ENCODE measurements at places on chromosomes 6 and 20.

GRCh38 chr20:62835931-62836861 is 19.3 kb downstream of the COL9A3 start:
- no peak for DNase-seq

- DNase-seq = no peak
These were observed 111.2 kb downstream of the TAF4 start for GRCh38 chr20:61954276-61955021.

- DNase-seq = no peak
These were observed 447.7 kb downstream of the PHF3 start for GRCh38 chr6:64083261-64083660.

DNA sequence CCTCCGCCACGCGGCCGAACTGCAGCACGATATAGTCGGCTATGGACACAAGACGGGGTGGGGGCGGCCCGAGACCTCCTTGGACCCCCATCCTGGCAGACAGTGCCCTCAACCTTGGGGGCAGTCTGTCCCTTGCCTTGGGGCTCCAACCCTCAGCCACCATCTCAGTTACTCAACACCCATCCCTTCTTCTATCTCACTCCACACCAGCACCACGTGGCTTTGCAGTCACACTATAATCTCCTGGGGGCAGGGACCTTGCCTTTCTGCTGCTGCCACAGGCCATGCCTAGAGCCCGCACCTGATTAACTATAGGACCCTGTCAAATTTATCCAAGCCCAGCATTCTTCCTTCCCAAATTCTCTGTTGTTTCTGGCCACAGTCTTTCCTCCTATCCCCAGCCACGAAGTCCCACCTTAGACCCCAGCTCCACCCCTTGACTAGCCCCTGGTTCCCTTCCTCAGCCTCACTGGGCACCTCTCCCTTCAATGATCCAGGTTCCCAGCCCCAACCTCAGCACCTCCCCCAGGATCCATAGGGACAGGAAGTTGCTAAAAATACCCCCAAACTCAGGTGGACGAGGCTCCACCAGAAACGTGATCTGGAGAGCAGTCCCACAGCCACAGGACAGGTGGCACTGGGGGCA is 1.7 kb upstream of the TEAD3 start:
- DNase-seq = no peak

DNA sequence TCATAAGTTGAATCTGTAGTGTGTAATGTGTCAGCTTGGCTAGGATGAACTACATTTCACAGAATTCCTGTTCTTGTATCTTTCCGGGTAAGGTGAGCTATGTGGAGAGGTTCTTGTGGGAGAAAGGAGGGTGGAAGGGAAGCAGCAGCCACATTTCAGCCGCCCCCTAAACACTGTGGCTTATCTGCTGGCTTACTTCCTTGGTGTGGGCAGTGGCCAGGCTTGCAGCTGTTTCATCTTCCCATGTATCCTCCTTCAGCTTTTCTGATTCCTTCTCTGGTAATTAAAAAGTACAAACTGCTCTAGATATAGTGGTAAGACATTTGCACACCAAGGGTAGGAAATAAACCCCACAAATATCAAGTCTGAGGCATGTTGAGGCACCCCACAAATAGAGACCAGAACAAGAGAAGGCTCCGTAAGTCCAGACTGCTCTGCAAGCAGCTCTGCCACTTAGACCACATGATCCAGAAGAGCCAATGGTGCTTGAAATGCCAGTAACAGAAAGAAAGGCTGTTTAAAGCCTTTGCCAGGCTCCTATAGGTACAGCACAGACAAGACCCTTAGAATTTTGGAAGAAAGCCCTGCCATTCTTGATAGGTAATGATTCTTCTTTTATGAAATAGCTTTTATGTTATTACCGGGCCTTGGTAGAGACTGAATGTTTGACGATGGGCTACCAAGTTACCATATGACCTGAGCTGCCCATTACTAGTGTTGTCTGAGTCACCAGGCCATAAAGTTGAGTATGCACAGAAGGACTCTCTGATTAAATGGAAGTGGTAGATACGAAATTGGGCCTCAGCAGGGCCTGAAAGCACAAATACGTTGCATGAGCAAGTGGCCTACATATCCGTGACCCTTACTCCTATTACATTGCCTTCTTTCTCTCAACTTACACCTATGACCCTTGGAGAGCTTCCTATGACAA is 215.0 kb upstream of the SGK1 start:
- no peak for DNase-seq

DNA sequence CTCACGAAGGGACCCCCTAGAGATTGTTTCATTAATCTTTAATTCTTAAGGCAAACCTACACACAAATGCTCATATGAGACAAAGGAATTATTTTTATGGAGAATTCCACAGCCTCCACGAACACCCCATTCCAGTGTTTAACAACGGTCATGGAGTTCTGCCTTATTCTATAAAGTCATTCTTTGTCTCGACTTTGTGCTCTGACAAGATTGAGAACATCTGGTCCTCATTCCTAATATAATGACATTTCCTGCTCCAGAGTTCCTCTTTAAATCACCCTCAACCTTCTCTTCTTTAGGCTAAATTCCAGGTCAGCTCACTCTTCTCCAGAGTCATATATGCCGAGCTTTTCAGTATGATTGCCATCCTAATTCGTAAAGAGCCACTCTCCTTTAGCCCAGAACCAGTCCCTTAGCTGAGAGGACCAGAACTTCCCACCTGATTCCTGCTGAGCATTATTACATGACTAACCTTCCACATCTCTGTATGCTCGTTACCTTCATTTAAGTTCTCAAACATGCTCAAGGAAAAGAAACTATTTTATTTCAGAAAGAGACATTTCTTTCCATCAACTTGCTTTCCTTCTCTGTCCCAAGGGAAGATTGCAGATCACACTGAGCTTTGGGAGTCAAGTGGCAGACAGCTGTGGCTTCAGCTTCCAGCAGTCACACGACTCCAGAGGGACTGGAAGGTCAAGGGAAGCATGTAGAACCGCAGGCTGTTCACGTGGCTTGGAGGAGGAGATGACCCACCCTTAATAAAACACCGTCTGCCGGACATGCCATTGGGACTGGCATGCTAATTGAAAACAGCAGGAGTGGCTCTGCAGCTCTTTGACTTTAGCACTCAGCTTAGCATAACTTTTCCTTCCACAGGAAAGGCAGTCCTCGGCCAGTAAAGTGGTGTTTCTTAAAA is 467.1 kb upstream of the HSF2 start:
- DNase-seq = no peak

DNA sequence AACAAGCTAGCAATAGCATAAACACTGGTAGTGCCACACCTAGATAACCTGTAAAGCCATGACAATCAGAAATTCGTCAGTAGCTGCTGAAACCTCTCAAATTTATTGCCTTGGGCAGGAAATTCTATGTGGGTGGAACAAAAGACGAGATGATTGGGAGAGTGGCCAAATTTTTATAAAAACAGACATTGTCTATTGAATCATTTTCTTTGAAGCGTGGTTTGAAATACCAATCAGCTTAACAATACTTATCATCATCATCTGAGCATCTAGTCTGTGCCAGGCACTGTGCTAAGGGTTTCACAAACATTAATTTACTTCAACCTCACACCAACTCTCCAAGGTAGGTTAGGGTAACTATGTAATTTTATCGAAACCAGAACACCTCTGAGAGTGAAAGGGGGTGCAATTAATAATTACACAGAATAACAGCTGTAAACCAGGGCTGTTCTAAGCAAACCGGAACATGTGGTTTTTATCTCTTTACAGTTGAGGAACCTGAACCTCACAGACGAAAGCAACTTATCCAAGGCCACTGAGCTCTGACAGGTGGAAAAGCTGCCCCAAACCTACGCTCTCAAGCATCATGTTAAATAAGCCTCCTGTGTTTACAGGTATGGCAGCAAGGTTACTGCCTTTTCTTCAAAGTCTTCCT is 43.4 kb downstream of the NHSL1 start:
- DNase-seq = no peak

- no peak for DNase-seq
These were observed 268.4 kb downstream of the SOX4 start for GRCh38 chr6:21861942-21862341.

- no peak for DNase-seq
These were observed 159.3 kb upstream of the CENPW start for GRCh38 chr6:126180585-126180984.

GRCh38 chr6:29451471-29452193 is 5.2 kb downstream of the OR11A1 start:
- DNase-seq = no peak

GRCh38 chr6:131778169-131778568 is 29.7 kb upstream of the ENPP1 start:
- DNase-seq = no peak

GRCh38 chr6:79586548-79586947 is 44.6 kb upstream of the SH3BGRL2 start:
- peak; percentile 17 for DNase-seq

GRCh38 chr6:89667872-89668556 is 29.5 kb upstream of the LYRM2 start:
- no peak for DNase-seq

Data from NCI-H446 treated with DMSO at 0.1 percent for 48 hours (cell line).